ENCODE measurements at places on chromosomes 1 and 21. TPM values are rescaled to one million over a fixed set of nuclear protein-coding genes. Genes with fewer than 3 reads are reported as not detected.

DNA sequence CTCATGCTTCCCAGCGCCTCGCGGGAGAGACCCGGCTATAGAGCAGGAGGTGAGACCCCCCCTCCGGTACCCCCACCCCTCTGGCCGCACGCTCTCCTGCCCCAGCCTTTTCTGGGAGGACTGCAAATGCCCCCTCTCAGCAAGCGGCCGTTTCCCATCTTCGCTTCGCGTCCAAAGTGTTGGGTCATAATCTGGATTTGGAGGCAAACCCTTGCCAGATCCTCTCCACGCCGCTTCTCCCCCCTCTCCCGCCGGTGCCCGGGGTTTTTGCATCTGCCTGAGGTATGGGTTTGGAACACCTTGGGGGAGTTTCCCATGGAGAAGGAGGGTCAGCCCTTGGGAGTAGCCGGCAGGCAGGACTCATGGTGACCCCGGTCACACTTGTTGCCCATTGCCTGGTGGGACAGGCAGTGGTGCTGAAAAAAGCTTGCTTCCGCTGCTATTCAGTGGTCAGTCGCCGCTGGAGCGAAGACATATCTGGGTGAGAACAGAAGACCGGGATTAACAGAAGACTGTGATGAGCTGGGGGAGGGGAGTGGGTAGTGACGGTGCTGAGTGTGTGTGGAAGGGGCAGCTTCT lies 935 bp downstream of the KCNK2 start:
- no peaks in the 10 kb centered on the region for H3K36me3 ChIP-seq
- no peaks in the 10 kb centered on the region for H3K4me1 ChIP-seq
- H3K27ac ChIP-seq: no peak overlapping the region
- no peak for DNase-seq

- no peak for DNase-seq
- H3K27me3 ChIP-seq: peaks cover 4% of the 10 kb centered on the region
- H3K27ac ChIP-seq: no peak overlapping the region
- no peak overlapping the region for H3K4me3 ChIP-seq
- H3K36me3 ChIP-seq: no peaks in the 10 kb centered on the region
- H3K4me1 ChIP-seq: peaks cover 6% of the 10 kb centered on the region
These were observed 21.1 kb downstream of the CRYAA start for GRCh38 chr21:43189936-43190335.

Gene GRIK1
- total RNA-seq: not detected

Gene PPP1R8
- 80.3 TPM for total RNA-seq

Data from activated CD4-positive, alpha-beta T cell treated with anti-CD3 and anti-CD28 coated beads, Interleukin-2, amount 10 ng/mL, durations not matched to agents 24 days and 14 days (primary cell).